ENCODE measurements at places on chromosomes 5 and 9.

DNA sequence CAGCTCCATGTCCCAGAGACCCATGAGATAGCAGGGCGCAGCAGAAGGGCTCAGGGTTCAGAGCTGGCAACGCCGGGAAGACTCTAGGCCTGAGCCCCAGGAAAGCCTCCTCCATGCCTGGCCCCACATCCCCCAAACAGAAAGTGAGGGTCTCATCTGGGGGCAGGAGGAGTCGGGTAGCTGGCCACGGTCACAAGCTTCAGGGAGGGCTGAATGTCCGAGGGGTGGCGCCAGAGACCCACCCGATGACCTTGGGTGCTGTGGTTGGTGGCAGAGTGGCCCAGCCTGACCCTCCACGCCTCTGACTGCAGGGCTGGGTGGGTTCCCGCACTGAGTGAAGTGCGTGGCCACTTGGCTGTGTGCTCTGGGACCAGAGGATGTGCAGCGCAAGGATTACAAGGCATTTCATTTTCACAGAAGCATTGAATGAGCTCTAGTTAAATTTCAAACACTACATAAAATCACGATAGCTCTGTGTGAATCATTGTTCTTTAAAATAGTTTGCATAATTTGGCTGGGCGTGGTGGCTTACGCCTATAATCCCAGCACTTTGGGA is 3.0 kb downstream of the C8G start:
- no peak for DNase-seq

DNA sequence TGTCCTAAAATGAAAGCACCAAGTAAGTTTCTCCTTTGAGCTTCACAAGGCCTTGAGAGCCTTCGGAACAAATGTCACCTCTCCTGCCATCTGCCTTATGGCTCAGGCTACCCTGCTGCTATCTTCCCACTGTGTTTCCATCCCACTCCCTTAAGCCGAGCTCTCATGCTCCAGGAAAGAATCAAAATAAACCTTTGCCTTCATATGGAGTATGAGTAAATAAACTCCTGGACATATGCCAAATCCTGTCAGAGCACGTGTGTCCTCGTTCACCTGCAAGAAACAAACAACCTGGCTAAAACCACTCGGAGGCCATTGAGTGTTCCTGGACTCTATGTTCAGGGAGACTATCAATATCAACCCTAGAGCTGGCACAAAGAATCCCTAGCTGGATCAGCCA is 122.3 kb upstream of the CCDC112 start:
- DNase-seq = peak; percentile 10

DNA sequence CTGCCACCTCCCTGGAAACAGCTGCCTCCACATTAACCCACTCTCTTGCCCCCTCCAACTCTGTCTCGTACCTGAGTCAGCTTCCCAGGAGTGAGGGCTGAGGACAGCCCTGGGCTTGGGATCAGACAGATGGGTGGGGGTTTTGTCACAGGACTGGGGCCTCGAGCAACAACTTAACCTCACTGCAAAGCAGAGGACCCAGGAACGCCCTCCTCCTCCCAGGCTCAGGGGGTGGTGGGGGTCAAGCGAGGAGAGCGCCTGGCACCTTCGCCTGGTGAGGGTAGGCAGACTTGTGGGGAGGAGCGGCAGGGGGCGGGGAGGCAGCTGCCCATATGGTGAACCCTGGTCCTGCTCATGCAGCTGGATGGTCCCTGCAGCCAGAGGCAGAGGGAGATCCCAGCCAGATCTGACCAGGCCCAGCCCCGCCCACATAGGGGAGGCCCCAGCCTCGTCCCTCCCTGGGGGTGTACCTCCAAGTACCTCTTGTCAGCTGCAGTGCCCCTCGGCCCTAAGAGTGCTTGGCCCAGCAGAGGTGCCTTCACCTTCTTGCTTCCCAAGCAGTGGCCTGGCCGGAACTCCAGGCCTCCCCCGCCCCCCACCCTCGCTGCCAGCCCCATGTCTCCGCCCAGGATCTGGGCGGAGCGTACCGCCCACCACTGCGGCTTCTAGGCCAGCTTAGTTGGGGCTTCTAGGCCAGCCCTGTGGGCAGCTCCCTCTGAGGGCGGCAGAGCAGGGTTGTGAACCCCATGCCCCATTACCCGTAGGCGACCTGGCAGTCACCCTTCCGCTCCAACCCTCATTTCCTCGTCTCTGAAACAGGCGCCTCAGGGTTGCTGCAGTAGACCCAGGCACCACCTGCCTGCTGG is at the start of gene SARDH:
SARDH (minus strand) TSS at position 579 of the 866 bp plus-strand sequence. CDS start 4,179 bp downstream, outside the sequence.
- DNase-seq = peak; percentile 44

- DNase-seq = peak; percentile 68
These were observed 24.4 kb downstream of the ZCCHC7 start for GRCh38 chr9:37144762-37145161.

DNA sequence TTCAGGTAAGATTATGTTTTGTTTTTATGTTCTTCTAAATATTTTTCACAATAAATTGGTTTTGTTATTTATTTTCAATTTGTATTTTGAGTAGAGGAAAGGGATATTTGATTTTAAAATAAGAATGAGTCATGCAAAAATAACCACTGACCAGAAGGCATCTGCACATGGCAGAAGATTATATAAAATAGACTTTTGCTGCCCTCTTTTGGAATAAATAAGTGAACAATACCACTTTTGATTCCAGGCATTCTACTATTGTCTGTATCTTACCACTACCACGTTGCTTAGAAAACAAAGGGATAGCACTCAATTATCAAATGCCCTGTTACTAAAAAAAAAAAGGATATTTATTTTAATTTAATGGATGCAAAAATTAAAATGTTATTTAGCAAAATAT is 227.3 kb upstream of the ITGA1 start:
- DNase-seq = peak; percentile 14

DNA sequence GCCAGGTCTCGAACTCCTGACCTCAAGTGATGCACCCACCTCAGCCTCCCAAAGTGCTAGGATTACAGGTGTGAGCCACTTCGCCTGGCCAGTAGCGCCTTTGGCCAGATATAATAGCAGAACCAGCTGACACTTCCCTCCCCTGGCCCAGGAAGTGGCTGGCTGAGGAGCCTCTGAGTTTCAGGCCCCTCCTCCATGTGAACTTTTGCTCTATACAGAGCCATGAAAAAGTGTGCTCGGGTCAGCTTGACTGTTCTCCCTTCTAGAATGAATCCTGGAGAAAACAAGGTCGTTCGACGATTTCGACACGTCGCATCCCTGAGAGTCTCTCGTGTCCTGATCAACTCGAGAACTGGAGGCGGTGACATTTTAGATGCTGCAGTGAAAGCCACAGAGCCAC is 8.6 kb upstream of the ZDHHC12 start:
- no peak for DNase-seq

DNA sequence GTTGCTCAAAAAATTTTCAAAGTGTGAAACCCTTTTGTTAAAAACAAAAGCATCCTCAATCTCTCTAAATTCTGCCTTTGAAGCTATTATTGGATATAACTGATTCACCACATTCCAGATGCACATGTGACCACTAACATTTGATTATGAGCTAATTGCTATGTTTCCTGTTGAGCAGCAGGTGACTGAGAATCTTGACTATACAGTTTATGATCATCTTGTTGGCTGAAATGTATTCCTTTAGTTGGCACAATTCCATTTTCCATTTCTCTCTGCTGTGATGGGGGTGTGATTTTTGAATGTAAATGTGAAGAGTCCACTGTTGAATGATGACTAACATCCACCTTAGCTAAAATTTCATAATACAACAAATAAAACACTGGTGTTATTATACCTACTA is 10.7 kb downstream of the LYSMD3 start:
- peak; percentile 39 for DNase-seq

GRCh38 chr9:137670391-137671195 is 51.8 kb downstream of the EHMT1 start:
- DNase-seq = no peak

DNA sequence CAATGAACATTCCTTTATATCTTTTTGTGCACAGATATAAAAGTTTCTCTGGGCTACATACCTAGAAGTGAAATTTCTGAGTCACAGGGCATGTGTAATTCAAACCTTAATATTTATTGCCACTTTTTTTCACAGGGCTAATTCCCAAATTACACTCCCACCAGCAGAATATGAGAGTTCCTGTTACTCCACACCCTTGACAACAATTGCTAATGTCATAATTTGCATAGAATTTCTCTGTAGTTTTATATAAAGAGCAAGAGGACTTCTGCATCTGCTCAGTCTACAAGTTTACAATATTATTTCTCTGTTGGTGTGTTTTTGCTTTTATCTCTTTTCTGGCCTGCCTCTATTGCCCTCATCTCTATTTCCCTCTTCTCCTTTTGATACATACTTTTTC is 518.5 kb downstream of the ZNF608 start:
- DNase-seq = no peak

DNA sequence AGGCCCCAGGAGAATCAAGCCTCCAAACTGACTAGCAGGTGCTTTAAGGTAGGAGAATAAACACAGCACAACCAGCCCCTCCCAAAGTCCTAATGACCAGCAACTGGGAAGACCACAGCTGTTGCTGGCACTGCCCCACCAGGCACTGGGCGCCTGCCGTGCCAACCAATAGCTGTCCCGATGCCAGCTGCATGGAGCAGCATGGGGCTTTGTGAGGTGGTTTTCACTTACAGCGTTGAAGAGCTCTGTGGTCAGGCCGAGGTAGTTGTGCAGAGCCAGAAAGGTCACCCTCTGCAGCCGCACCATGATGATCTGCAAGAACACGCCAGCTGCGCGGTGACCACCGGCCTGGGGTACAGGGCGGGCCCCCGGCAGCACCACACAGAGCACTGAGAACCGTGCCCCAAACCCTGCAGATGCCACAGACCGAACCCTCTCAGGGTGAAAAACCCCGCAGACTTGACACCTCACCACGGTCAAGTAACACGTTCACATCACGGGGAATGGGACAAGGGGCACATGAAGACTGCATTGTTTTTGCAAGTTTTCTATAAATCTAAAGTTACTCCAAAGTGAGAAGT is 28.7 kb downstream of the PNPLA7 start:
- DNase-seq = no peak

GRCh38 chr5:132009706-132010405 is 1.6 kb downstream of the ACSL6 start:
- no peak for DNase-seq

DNA sequence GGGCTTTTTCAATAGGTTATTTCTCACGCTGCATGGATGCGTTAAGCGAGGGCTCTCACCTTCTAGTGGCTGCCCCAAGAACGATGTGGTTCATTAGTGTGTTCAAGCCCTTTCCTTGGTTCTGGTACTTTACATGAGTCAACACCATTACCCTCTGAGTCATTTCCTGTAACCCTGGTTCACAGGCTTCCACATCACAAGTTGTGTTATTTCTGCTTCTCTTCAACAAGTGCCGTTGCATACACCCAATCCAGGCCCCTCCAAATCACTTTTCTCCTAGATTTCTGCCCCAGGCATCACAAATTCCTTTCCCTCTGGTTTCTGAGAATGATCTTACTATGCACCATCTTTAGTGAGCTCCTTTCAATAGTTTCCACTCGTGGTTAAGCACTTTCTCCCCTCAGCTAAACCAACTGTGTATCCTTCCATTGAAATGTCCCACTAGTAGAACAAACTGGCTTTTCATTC is 69.5 kb upstream of the RAD23B start:
- DNase-seq = peak; percentile 50

GRCh38 chr5:2375291-2375690 is 376.2 kb downstream of the IRX2 start:
- no peak for DNase-seq

GRCh38 chr5:143562935-143563334 is 159.4 kb upstream of the NR3C1 start:
- peak; percentile 89 for DNase-seq

DNA sequence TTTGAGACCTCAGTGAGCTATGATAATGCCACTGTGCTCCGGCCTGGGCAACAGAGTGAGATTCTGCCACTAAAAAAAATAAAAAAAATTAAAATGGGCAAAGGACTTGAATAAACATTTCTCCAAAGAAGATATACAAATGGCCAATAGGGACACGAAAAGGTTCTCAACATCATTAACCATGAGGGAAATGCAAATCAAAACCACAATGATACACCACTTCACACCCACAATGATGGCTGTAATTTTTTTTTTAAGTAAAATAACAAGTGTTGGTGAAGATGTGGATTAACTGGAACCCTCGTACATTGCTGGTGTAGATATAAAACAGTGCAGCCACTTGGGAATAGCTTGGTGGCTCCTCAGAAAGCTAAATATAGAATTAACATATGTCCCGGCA is 68.0 kb downstream of the SIL1 start:
- no peak for DNase-seq

GRCh38 chr5:167582886-167583285 is 708.6 kb upstream of the WWC1 start:
- no peak for DNase-seq

GRCh38 chr5:116953251-116953930 is 378.8 kb upstream of the SEMA6A start:
- DNase-seq = no peak

- DNase-seq = peak; percentile 64
These were observed 189.6 kb downstream of the NR3C1 start for GRCh38 chr5:143213851-143214363.

- no peak for DNase-seq
These were observed 72.8 kb downstream of the C9orf153 start for GRCh38 chr9:86186696-86187095.

DNA sequence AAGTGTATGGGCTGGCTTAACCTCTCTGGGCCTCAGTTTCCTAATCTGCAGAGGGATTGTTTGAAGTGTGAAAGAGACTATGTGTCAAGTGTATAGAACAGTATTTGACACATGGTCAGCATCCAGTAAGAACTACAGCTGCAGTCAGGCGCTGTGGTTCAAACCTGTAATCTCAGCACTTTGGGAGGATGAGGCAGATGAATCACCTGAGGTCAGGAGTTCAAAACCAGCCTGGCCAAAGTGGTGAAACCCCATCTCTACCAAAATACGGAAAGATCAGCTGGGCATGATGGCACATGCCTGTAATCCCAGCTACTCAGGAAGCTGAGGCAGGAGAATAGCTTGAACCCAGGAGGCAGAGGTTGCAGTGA is 31.9 kb upstream of the STING1 start:
- no peak for DNase-seq

DNA sequence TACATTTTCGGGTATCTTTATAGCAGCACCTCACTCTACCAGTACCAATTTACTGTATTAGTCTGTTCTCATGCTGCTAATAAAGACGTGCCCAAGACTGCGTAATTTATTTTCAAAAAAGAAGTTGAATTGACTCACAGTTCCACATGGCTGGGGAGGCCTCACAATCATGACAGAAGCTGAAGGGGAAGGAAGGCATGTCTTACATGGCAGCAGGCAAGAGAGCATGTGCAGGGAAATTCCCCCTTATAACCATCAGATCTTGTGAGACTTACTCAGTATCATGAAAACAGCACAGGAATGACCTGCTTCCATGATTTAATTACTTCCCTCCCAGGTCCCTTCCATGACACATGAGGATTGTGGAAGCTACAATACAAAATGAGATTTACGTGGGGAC is 602.6 kb upstream of the DAB2 start:
- DNase-seq = no peak

DNA sequence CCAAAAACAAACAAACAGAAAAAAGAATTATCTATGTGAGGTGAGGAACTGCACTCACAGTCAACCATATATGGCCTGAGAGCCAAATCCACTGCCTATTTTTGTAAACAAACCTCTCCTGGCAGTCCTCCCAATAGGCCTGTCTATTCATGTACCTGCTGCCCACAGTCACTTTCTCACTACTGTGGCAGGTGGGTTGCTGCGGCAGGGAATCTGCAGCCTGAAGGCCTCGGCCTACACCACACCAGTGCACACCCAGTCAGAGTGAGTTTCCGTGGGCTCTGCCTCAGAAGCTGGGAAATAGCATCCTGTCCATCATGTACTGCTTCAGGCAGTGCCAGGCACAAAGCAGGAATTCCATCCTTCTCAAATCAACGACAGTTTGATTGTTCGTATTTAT is 82.3 kb downstream of the SPTLC1 start:
- no peak for DNase-seq

Measured in endothelial cell of umbilical vein (primary cell).